ENCODE measurements at places on chromosomes 16 and 17. TPM values are rescaled to one million over a fixed set of nuclear protein-coding genes. Genes with fewer than 3 reads are reported as not detected.

Gene ZNF778
- 8.9 TPM for total RNA-seq

Gene HSPB9
- total RNA-seq: 0.07 TPM

Gene NT5M
- total RNA-seq: 1.3 TPM

Gene GPR179
- 0.10 TPM for total RNA-seq

Gene PRSS21
- total RNA-seq: 0.23 TPM

Gene NKD1
- 0.17 TPM for total RNA-seq

Gene TBC1D3I
- total RNA-seq: 0.07 TPM

Gene CALB2
- total RNA-seq: 0.46 TPM

Gene TM4SF5
- not detected for total RNA-seq

Gene CCDC200
- total RNA-seq: not detected

Gene CENPT
- 23.2 TPM for total RNA-seq

Gene MARVELD3
- total RNA-seq: not detected

Gene NXN
- total RNA-seq: 27.1 TPM

Gene PRRT2
- total RNA-seq: 1.8 TPM

Gene ABCC11
- total RNA-seq: 0.30 TPM

Gene ANKRD40CL
- not detected for total RNA-seq

Gene ENPP7
- total RNA-seq: not detected

Gene SEPHS2
- total RNA-seq: 8.6 TPM

Gene KRT9
- 0.07 TPM for total RNA-seq

Gene BEAN1
- 0.13 TPM for total RNA-seq

Gene NPIPA7
- total RNA-seq: 0.78 TPM

Gene FOXL1
- total RNA-seq: 17.4 TPM

Gene WNT3
- 1.0 TPM for total RNA-seq

Gene VWA3A
- total RNA-seq: 0.03 TPM

Gene TBC1D3C
- not detected for total RNA-seq

Gene CRHR1
- not detected for total RNA-seq

Gene TK1
- total RNA-seq: 27.5 TPM

Gene IRF8
- total RNA-seq: not detected

Gene KRTAP4-4
- total RNA-seq: not detected

Gene CCL23
- not detected for total RNA-seq

Gene CA10
- not detected for total RNA-seq

Gene RDM1
- total RNA-seq: not detected

Gene NPW
- 0.85 TPM for total RNA-seq

Gene TEX14
- 0.03 TPM for total RNA-seq

Gene CACNG3
- total RNA-seq: not detected

Gene CACNG4
- not detected for total RNA-seq

Gene OTOP2
- not detected for total RNA-seq

Gene GUCY2D
- total RNA-seq: not detected

Gene CPHXL2
- total RNA-seq: not detected
